ENCODE measurements at places on chromosomes 5 and 9.

DNA sequence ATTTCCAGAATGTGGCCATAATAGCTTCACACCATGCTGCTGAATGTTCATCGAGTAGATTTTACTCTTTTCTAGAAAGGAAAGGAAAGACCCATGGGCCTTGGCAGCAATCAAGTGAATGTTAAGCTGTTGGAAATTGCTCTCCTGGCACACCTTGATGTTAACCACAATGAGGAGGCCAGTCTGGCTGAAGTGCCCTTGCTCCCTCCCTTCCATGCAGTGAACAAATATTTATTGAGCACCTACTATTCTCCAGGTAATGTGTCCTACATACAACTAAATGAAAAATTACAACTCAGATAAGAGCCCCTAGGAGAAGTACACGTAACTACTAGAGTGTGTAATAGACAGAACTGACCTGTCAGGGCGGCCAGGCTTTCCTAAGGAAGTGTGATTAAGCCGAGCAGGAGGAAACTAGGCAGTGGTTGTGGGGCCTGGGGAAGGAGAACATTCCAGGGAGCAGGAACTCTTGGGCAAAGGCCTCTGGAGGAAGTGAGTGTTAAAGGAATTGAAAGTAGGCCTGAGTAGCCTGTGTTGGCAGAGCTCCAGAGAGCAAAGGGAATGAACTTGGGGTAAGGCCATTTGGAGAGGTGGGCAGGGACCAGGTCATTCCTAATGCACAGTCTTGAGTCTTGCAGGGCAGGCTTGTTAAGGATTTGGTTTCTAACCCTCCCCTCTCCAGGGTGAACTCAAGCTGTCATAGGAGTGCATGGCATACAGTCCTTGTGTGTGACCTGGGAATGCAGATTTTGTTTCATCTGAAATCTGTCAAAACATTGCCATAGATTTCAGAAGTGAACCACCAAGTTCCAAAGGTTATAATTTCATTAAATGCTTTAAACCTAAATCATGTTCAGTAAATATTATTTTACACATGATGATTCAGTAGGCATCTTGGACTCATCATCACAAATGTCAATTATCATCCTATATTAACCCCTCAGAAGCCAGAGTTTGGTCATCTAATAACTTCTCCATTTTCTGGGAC is 9.0 kb upstream of the ZSWIM6 start:
- no peak for DNase-seq

GRCh38 chr5:87778876-87779275 is 366.1 kb upstream of the CCNH start:
- DNase-seq = no peak

DNA sequence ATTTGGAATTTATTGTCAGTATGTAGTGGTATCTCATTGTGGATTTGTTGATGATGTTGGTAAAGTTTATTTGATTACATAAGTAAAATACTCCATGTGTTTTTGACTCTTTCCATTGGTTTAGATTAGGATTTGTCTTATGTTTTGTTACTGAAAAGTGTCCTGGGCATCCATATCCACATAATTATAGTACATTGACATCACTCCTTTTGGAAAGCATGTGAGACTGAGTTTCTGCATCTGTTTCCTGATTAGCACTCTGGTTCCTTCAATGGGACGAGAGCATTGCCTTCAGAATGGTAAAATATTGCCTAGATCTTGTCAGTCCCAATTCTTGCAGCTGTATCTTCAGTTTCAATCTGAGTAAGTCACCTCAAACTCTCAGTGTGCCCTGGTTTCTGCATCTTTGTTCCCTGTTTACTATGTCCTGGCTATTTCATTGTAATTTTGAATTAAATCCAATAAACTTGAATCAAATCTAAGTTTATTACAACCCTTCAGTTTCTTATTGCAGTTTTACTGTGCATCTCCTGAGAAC is 128.1 kb downstream of the FBXO38 start:
- no peak for DNase-seq

DNA sequence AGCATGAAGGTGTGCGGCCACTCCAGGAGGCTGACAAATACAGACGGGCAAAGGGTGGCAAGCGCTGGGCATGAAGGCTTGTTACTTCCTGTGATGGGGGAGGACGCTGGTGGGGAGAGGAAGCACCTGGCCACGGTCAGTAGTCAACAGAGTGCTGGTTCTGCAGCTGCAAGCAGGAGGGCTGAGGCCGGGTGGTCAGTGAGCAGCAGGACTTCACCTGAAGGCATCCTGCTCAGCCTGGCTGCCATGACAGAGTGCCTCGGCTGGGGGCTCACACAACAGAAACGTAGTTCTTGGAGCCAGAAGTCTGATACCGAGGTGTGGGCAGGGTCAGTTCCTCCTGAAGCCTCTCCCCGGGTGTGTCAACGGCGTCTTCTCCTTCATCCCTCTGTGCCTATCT is 118.6 kb upstream of the IRX4 start:
- DNase-seq = no peak

DNA sequence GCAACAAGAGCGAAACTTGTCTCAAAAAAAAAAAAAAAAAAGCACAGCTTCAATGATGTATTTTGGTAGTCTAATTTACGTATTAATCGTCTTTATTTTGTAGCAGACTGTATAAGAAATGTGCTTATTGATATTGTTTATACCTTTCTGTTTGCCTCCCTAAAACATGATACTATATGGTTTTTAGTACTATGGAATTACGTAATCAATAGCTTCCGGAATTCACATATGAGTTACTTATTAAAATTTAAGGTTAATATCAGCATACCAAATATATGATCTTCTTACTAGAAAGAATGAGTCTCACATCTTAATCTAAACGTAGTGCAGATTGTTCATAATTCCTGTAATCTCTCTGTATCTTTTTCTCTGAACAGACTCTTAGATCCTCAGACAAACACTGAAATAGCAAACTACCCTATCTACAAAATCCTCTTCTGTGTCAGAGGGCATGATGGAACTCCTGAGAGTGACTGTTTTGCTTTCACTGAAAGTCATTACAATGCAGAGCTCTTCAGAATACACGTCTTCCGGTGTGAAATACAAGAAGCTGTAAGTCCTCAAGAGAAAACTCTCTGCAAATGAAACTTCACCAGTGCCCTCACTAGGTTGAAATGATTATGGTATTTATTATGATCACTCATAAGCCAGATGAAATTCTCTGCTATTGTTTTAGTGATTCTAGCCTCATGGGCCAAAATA is 44.4 kb upstream of the GPR21 start:
- DNase-seq = no peak

DNA sequence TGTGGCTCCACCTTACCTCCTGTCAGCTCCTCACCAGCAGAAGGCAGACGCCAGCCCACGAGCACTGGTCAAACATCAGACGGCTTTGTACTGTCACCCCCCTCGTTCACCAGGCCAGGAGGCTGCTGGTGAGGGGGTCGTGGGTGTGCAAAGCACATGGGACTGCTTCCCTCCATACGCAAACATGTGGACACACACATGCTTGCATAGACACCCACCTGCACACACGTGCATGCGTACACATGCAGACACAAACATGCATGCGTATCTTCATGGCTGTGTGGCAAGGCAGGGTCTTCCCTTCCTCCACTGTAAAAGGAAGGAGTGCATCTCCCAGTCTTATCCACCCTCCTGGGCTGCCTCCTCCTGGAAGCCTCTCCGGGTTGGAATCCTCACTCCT is 178.5 kb downstream of the OLFM1 start:
- no peak for DNase-seq

- no peak for DNase-seq
Measured at GRCh38 chr5:129508606-129509005, 48.5 kb downstream of the ADAMTS19 start.

GRCh38 chr9:121219530-121219929 is 17.9 kb upstream of the RAB14 start:
- no peak for DNase-seq

DNA sequence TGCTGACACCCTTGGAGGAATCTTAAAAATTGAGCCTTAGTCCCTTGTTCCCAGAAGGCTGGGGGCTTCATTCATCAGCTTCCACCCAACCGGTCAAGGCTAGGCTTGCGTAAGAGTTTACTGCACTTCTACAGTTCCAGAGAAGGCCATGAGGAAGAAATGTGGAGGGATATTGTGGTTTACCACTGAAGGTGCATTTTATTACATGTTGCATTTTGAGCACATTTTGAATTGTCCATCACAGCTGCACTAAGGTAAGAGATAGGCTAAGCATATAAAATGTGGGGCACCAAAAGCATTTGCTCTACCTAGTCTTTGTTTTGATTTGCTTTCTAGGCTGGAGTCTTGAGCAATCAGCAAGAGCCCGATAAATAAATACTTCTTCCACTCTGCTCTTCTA is 167.1 kb upstream of the PAPPA start:
- no peak for DNase-seq

DNA sequence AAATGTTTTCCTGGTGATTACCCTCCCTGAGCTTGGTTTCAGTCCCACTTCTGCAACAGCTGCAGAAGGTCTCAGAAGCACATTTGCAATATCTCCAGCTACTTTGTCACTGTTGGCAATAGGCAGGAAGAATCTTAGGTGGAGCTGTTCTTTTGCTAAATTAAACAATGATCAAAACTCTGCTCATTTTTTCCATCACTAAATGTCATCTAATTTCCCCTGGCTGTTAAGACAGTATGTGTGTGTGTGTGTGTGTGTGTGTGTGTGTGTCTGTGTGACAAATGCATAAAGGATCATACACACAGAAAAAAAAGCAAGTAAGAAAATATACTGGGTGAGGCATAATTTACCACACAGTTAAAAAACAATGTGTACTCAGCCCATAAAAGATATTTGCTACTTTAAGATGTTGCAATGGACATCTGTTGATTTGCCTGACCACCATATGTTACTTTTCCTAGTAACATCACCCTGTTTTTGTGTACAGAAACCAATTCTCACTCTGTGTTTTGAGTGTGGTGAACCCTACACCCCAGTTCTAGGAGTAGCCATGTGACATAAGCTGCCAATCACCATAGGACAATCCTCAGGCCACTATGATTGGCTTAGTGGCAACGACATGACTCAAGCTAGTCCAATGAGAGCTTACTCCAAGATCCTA is 572.6 kb upstream of the CLINT1 start:
- no peak for DNase-seq

DNA sequence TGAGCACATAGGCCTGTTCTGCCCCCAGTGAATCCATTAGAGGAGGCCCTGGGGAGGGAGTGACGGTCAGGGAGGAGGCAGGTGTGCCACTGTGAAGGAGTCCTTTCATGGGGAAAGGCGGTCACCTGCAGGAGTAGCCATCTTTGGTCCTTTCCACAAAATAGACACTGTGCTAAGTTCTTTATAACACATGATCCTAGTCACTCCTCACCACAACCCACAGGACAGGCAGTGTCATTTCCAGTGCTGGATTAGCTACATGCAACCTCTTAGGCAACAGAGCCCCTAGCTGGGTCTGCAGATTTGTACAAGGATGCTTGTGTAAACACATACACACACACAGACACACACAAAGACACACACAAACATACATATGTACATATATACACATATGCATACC is 18.3 kb downstream of the DOCK2 start:
- DNase-seq = no peak

DNA sequence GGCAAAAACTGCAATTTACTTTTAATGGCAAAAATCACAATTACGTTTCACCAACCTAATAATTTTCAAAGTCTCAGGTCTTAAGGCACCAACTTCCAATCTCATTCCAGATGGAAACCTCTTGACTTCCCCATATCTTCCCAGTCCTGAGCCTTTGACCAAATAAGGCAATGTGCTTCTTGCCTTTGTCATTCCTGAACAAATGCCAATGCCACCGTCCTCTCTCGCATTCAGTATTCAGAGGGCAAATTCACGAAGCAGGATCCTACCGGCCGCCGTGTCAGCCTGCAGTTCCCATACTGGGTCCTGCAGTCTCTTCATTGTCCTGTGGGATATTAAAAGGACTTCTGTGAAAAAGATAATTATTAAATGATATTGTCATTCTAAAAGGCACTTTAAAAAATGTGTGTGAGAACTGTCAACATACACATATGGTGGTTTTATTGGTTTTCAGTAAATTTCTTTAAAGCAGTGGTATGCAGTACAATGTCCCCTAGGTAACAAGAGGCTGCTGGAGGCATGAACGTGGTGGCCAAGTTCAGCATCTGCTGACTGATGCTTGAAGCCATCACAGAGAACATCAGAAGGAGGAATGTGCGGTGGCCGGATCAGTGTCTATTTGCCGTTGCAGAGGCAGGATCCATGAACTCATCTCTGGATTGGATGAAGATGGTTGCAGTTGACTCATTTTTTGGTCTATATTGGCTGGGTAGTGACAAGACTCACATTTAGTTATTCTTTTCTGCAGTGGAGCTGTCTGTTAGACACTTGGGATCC is 101.4 kb upstream of the IRX4 start:
- no peak for DNase-seq

DNA sequence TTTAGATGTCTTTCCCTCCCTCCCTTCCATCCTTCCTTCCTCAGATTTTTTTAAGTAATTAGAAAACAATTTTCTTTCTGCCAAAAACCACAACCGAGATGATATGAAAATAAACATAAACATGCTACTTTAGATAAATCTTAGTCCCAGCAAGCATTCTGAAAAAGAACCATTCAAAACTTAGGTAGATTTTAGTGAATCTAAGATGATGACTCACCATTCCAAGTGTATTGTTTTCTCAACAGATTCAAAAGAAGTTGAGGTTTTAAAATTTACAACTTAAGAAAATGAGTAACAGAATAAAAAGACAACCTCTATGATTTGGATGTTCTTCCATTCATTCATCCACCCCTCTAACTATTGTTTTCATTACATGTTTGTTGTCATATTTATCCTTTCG is 465.1 kb downstream of the PDE4D start:
- DNase-seq = no peak

GRCh38 chr5:321726-322251 is 275 bp downstream of the AHRR start:
- no peak for DNase-seq

DNA sequence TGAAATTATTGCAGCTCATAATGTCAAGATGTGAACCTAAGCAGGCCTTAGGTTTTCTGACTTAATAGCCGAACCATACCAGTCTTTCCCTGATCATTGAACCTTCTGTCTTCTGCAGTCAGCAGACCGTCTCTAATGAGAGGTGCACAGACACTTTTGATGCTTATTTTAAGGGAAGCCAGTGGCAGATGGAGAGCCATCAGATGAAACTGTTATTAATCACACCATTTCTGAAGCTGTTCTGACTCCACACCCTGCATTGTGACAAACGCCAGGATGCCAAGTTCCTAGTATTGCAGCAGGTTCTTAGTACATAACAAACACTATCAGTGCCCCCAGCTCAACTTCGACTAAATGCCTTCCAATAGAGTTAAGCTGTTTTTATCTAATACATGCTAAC is 43.0 kb downstream of the PIK3R1 start:
- DNase-seq = no peak

- no peak for DNase-seq
Measured at GRCh38 chr9:114263853-114264510, 58.9 kb upstream of the ORM1 start.

GRCh38 chr5:152723482-152723881 is 318.4 kb upstream of the NMUR2 start:
- DNase-seq = no peak

GRCh38 chr9:123472862-123473614 is 117.0 kb downstream of the CRB2 start:
- DNase-seq = no peak

DNA sequence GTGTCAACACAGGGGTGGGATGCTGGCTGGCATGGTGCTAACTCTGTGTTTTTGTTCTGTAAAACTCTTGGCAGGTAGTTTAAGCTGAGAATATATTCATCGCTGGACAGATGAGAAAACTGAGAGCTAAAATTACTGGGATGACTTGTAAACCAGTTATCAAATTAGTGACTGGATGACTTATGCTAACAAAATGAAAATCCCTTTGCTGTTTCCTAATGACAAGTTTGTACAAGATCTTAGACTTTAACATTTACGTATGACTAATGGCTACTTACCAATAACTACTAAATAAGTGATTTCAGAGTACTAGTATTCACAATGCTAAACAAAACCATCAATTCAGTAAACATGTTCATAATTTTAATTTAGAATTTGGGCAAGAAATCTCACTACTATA is 854.8 kb upstream of the ARRDC3 start:
- no peak for DNase-seq
